Stimulated activated CD4-positive, alpha-beta T cell treated with anti-CD3 and anti-CD28 coated beads, Interleukin-4, amount 100 ng/mL, for 48 hours (primary cell): ENCODE measurements at places on chromosomes 16 and 17.

- no peak for DNase-seq
Measured at GRCh38 chr16:46747777-46748651, at the start of gene MYLK3. TSS of gene MYLK3 (minus strand) at chr16:46748344. CDS start at chr16:46748193, 151 bp downstream.

- DNase-seq, result no peak
Measured at GRCh38 chr17:64622931-64623654, 39.0 kb downstream of the SMURF2 start.

DNA sequence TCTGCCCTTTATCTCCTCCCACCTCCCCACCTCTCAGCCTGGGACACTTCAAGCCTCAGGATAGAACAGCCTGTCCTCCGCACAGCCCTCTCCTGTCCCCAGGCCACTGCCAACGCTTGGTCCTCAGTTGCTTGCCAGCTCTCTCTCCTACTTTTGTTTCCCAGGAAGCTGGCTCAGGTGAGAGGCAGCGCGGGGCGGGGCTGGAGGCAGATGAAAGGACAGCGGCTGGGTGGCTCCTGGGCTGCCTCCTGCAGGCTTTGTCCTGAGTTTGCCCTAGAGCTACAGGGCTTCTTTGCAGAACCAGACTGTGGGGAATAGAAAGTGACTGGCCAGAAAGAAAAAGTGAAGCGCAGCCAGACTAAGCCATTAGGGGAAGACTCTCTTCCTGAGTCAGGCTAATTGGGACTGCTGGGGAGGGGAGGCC lies 48.2 kb upstream of the CDC42EP4 start:
- no peak for DNase-seq

- DNase-seq, result no peak
Measured at GRCh38 chr17:37478187-37478586, 11.5 kb upstream of the DUSP14 start.

GRCh38 chr16:24204150-24204665 lies 51.9 kb upstream of the CACNG3 start:
- DNase-seq, result no peak

DNA sequence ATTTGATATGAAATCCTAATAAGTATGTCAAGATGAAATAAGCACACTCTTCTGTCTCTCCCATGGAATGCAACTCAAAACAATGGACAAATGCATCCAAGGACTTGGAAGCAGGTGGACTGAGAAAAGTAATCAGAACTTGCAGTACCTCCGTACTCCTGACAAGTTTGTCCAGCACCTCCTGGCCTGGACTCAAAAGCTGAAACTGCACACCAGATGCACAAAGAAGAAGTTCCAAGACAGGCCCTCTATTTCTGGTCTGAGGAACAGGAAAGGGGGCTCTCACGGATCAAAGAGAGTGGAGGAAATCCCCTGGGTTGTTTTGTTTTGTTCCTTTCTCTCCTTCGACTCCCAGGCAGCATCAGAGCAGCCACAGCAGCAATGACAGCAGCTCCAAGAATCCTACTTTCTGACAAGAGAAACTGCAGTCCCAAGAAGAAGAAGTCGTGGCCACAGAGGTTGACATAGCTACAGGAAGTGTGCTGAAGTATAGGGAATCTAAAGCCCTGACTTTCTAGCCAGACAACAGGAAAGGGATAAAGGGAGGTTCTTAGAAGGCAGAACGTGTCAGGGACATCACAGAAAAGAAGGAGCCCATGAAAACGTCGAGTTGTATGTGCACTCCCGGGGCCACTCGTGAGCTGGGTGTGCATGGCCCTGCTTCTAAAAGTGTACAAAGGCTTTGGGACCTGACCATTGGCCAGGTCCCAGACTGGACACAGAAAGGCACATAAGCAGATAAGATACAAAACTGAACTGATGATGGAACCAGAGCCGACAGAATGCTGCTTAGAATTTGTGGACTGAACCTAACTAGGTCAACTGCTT lies 29.3 kb downstream of the AKAP10 start:
- DNase-seq, result no peak

- no peak for DNase-seq
Measured at GRCh38 chr17:30196504-30196903, 39.0 kb downstream of the SLC6A4 start.

GRCh38 chr16:25730396-25730795 lies 38.6 kb downstream of the HS3ST4 start:
- DNase-seq, result no peak

DNA sequence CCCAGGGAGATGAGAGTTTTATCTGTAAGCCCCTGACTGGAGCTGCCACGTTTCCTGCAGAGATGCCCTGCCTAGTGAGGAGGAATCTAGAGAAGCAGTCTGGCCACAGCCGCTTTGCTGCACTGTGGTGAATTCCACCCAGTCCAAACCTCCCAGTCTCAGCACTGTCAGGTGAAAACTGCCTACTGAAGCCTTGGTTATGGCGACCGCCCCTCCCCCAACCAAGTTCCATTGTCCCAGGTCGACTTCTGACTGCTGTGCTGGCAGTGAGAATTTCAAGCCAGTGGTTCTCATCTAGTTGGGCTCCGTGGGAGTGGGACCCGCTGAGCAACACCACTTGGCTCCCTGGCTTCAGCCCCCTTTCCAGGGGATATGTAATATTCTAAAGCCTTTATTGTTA lies 10.2 kb upstream of the LYZL6 start:
- no peak for DNase-seq

DNA sequence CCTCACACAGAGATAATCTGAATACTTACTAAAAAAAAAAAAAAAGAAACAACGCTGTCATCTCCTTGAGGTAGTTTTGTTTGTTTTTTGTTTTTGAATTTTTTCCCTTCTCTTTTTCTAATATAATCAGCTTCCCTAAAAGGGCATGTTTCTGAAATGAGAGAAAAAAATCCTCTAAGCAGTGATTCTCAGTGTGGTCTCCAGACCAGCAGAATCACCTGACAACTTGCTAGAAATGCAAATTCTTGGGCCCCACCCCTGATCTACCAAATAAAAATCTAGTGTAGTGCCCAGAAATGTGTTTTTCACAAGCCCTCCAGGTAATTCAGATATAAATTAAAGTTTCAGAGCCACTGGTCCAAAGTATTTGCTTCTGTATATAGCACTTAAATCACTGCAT lies 65.4 kb downstream of the SSH2 start:
- no peak for DNase-seq

GRCh38 chr17:40646791-40647623 lies 611 bp downstream of the SMARCE1 start:
- DNase-seq, result no peak

DNA sequence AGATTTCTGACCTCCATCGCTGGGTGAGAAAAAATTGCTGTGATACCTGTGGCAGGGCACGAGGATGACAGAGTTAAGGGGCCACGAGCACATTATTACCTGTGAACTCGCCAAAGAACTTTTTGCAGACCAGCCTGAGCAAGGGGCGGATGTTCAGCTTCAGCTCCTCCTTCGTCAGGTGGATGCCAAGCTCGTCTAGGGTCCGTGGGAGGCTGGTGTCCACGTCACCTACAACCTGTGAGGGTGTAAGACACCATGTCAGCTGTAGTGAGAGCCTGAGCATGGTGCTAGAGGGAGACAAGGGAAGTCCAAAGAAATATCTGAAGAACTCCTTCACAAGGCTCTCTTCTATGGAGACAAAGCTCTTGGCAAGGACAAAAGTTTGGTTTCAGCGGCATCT lies 17.1 kb downstream of the HIGD1B start:
- no peak for DNase-seq

DNA sequence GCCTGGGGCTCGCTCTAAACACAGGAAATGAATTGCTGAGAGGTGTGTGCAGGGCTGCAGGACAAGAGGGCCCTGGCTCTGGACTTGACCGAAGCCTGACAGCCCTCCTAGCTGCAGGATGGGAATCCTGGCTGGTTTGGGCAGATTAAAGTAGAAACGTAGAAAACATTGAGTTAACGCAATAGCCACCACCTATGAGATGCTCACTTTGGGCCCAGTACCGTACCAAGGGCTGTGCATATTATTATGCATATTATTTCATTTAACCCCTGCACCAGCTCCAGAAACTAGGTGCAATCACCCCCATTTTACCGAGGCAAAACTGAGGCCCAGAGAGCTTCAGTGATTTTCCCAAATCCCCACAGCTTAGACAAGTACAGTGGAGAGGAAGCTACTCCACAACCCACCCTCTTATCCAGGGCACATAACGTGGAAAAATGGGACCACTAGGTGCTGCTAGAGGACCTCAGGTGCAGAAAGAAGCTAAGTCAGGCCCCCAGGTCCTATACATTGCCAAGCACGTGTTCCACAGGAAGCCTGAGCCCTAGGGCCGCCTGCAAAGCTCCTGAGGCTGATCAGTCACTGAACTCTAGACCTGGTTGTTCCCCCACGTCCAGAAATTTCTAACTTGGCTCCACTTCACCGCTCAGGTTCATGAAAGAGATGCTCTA lies 79.2 kb downstream of the MYH11 start:
- DNase-seq, result no peak

GRCh38 chr16:79066561-79066960 lies 534.0 kb downstream of the MAF start:
- DNase-seq, result no peak

DNA sequence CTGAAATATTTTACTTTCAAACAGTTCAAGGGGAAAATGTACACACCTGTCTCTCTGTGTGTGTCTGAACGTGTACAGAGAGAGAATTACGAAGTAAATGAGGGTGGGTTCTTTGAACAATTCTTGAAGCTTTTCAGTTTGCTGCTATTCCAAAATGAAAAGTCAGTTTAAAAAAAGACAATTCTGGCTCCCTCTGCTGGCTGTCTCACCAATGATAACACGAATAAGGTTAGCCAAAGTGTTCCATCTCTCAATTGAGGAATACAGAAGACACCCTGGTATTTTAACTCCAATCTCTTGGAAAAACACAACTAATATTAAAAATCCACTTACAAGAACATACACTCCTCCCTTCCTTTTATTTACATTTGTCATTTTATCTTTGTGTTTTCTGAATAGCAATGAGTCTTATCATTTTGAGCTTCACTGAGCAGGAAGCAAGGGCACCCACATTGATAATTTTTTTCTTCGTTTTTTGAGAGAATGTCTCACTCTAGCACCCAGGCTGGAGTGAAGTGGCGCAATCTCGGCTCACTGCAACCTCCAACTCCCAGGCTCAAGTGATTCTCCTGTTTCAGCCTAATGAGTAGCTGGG lies 20.5 kb downstream of the EFTUD2 start:
- DNase-seq, result no peak

GRCh38 chr17:17844079-17844478 lies 7.3 kb upstream of the SREBF1 start:
- no peak for DNase-seq

GRCh38 chr17:64300699-64300965 lies 37.6 kb upstream of the TEX2 start:
- no peak for DNase-seq

DNA sequence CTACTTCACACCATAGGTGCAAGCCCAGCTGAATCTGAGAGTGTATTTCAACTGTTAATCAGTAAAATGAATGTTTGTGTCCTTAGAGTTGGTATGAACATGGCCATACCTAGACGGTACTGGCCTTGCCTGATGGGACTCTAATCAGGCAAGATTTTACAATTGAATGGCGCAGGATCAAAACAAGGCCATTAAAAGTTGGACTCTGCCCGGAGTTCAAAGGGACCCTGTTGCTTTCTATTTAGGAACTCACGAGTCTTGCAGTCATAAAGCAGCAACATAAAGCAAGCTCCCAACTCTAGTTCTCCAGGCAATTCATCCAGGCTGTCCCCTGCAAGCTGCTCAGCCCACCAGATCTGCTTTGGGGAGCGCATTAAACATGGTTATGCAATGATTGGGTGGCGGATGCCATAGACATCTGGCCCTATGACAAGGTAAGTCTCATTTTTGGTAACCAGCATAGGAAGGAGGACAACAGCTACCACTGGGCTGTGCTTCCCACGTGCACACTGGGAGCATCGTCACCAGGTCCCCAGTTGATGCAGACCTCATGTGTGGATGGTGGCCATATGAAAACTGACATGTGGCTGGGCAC lies 8.8 kb downstream of the TMEM186 start:
- no peak for DNase-seq

- peak; percentile 44 for DNase-seq
Measured at GRCh38 chr17:81519284-81520020, 6.9 kb upstream of the ACTG1 start.

DNA sequence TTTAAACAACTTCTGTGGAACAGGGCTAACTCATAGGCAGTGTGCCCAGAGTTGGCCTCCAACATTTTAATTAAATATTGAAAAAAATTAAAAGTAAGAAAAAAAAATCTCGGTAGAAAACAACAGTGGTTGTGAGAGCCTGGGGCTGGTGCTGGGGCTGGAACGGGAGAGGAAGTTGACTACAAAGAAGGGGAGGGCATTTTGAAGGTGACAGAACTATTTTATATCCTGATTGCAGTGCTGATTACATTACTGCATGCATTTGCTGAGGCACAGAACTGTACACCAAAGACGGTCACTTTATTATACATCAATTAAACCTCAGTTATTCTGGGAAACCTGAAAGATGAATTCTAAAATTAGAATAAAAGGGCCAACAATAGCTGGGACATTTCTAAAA lies 142.5 kb downstream of the PARN start:
- DNase-seq, result no peak

- DNase-seq, result no peak
Measured at GRCh38 chr16:84730406-84731106, 30.8 kb downstream of the USP10 start.

DNA sequence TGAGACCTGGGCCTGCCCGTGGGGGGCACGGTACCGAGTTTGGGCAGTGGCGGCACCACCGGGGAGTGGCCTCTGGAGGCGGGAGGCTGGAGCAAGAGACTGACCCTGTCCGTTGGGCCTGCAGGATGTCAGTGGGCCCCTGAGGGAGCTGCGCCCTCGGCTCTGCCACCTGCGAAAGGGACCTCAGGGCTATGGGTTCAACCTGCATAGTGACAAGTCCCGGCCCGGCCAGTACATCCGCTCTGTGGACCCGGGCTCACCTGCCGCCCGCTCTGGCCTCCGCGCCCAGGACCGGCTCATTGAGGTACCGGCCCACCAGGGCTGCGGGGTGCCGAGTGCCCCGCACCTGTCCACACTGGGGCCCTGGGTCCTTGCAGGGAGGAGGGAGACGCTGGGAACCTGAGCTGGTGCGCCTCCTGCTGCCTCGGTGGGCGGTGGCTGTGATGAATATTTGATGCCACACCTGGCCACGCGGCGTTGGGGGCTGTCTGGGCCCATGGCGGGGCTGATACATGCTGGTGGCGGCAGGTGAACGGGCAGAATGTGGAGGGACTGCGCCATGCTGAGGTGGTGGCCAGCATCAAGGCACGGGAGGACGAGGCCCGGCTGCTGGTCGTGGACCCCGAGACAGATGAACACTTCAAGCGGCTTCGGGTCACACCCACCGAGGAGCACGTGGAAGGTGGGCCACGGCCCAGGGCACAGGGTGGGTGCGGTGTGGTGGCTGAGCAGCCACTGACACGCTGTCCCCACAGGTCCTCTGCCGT lies 9.7 kb downstream of the NHERF2 start:
- DNase-seq, result no peak

- DNase-seq, result peak; percentile 90
Measured at GRCh38 chr17:80855948-80856862, 135.4 kb upstream of the CHMP6 start.

GRCh38 chr16:30010844-30011713 lies at the start of gene DOC2A:
TSS of gene DOC2A (minus strand) at chr16:30011027. CDS start at chr16:30010222, 805 bp downstream.
- no peak for DNase-seq

GRCh38 chr17:75565066-75565465 lies 22.5 kb upstream of the MYO15B start:
- no peak for DNase-seq
